ENCODE measurements at places on chromosomes 5 and 9.
A peak's percentile ranks its signal among the peaks of the same experiment; 100 is the strongest.

DNA sequence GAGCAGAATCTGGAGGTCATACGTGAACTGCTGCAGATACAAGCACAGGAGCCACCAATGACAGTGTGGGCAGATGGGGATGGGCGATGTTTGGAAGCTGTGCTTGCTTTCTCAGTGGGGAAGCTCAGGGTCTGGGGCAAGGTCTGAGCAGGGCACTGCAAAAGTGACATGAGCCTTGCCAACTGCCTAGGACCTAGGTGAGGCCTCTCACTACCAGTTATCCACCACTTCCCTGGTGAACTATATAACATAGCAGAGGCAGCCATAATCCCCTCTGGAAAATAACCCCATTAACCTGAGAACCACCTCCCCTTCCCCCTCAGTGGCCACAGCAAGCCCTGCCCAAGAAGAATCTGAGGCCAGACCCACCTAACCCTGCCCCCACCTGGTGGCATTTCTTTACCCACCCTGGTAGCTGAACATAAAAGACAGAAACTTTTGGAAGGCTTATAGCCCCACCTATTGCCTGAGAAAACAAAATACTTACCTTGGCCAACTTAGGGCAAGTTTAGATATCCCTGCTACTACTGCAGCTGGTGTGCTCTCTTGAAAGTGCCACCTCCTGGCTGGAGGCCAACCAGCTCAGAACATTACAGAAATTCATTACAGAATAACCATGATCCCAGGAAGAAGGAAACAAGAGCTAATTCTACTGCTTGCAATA is 18.8 kb upstream of the SPEF2 start:
- DNase-seq = no peak

GRCh38 chr5:145680169-145680568 is 155.0 kb downstream of the PRELID2 start:
- no peak for DNase-seq

- DNase-seq = peak; percentile 80
These were observed 1.3 kb downstream of the TNFSF15 start for GRCh38 chr9:114804505-114804904.

- DNase-seq = no peak
These were observed 139.9 kb downstream of the GADD45G start for GRCh38 chr9:89744730-89745129.

GRCh38 chr5:173327084-173327947 is 898 bp downstream of the STC2 start:
- DNase-seq = peak; percentile 50

DNA sequence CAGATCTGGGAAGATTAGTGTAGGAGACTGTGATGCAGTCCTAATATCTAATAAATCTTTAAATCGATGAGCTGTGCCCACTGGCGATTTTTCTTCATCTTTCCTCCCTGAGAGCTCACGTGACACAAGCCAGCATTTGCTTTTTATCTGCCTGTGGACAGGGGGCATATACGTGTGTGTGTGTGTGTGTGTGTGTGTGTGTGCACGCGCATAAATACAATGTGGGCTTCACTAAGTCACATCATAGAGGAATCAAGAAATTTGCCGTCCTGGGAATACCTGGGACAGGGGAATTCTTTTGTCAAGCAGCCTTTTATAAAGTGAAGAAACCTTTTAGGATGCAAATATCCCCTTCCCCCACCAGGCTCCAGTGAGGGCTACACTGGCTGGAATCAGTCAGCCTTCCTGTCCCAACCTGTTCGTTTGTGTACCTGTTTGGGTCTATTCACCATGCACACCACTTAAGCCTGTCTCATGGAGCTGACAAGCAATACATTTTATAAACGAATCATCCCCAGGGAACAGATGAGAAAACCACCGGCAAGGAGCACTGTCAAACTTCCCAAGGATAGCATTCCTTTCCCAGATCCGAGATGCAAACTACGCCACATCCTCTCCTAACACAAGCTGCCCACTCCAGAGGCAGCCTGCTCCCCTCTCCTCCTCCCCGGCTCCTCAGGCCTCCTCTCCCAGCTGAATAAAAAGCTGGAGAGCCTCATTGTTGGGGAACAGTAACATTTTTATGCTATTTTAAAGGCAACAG is 2.7 kb downstream of the EPB41L4B start:
- DNase-seq = peak; percentile 18

DNA sequence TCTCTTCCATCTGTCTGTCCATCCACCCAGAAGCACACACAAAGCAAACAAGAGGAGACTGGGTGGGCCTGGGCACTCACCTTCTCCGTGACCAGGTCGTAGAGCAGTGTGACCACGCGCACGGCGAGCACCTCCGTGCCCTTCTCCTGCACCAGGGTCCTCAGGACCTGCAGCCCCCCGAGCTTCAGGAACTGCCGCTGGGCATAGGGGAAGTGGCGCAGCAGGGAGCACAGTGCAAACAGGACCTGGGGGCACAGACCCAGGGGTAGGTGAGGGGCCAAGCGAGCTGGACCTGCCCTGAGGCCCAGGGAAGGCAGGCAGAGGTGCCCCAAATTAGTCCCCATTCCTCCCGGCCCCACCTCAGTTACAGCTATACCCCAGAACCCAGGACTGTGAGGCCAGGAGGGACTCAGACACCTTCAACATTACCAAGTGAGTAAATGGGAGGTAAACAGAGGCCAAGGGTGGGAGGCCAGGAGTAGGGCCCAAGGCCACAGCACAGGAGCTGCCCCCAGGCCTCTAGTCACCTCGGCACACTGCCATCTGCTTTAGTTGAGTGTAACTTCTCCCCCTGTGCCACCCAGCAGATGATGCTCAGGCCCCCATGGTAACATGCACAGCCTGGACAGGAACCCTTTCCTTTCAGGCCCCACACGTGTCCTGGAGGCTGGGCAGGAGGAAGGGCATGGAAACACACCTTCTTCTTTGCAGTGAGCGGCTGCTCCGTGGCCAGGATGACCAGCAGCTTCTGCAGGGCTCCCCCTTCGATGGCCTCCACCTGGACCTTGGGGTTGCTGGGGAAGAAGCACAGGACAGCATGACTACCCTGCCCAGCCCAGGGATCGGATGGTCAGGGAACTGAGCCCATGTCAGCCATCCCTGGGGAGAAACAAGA is 76.2 kb upstream of the LRRTM2 start:
- no peak for DNase-seq

GRCh38 chr9:3692606-3693005 is 166.8 kb upstream of the RFX3 start:
- DNase-seq = no peak

- no peak for DNase-seq
These were observed 143.5 kb downstream of the MLLT3 start for GRCh38 chr9:20478786-20479185.

GRCh38 chr9:71096421-71097108 is 24.9 kb downstream of the TRPM3 start:
- no peak for DNase-seq

All from fibroblast of upper back skin (primary cell).